ENCODE measurements at places on chromosomes 1 and 21. TPM values are rescaled to one million over a fixed set of nuclear protein-coding genes. Genes with fewer than 3 reads are reported as not detected.

The ZNF695 gene
- total RNA-seq = 1.1 TPM

The FCN3 gene
- total RNA-seq = not detected

The TSPAN1 gene
- 0.18 TPM for total RNA-seq

The UQCRHL gene
- 1.4 TPM for total RNA-seq

The CELA2B gene
- not detected for total RNA-seq

The C1orf146 gene
- total RNA-seq = not detected

The DMRTA2 gene
- total RNA-seq = not detected

The TFF2 gene
- total RNA-seq = not detected

The TUFT1 gene
- total RNA-seq = 33.3 TPM

The CELA2A gene
- total RNA-seq = not detected

The IVL gene
- total RNA-seq = not detected

The KLHDC7A gene
- not detected for total RNA-seq

The MARCKSL1 gene
- total RNA-seq = 34.7 TPM

The KCNE1 gene
- 0.90 TPM for total RNA-seq

The ATG4C gene
- total RNA-seq = 7.2 TPM

The KIF26B gene
- 0.83 TPM for total RNA-seq

The UTS2 gene
- total RNA-seq = not detected

The BRINP3 gene
- total RNA-seq = under 0.01 TPM

The IL12RB2 gene
- total RNA-seq = not detected

The ANXA9 gene
- total RNA-seq = 0.36 TPM

The GNG5 gene
- 36.4 TPM for total RNA-seq

The CD101 gene
- not detected for total RNA-seq

The GJB5 gene
- not detected for total RNA-seq

The OR2T11 gene
- total RNA-seq = not detected

The AUNIP gene
- 5.0 TPM for total RNA-seq

The FAM131C gene
- 0.28 TPM for total RNA-seq

The TRIM67 gene
- total RNA-seq = not detected

The MRPS6 gene
- 11.9 TPM for total RNA-seq

The PLD5 gene
- not detected for total RNA-seq
